Stimulated activated CD8-positive, alpha-beta memory T cell treated with anti-CD3 and anti-CD28 coated beads, Interleukin-7, amount 100 ng/mL, for 1 hour (primary cell): ENCODE measurements at places on chromosomes 7 and 10.

DNA sequence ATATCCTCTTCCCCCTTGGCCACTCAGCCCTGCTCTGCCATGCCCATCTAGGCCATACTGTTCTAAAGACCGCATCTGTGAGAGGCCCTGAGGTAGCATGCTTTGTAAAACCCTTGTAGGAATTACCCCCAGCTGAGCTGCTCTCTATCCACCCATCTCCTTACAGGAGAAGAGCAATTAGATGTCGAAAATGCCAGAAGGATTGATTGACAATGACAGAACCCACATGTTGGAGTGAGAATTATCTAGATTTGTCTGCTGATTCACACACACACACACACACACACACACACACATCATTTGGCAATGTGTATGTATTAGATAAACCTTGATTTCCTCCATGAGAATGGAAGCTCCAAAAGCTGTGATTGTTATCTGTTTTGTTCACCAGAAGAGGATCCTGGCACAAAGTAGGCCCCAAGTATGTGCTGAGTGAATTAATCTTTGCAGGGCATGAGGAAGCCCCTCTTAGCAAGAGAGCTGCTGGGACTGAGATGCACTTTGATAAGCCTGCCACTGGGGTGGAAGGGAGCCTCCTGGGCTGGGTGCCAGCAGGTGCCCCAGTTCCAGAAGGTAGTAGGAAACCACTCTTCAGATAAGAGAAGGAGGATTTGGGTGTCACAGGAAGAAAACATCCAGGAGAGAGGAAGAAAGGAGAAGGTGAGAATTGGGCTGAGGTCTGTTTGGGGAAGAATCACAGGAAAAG is 187.5 kb upstream of the ADO start:
- no peak for DNase-seq

DNA sequence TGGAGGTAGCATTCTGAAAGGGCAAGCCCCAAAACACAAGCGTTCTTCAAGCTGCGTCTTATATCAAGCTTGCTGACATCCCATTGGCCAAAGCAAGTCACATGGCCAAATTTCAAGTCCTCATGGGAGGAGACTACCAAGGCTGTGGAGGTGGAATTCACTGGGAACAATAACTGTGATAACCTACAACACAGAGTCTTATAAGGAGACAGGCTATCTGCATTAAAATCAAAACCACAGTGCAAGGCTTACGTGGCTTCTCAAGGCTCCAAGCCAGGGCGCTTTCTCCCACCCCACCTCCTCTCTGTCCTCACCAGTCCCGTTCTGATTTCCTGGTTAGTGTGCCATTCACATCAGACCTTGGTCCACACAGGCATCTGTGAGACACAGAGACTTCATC is 39.4 kb downstream of the ADRB1 start:
- DNase-seq, result no peak

DNA sequence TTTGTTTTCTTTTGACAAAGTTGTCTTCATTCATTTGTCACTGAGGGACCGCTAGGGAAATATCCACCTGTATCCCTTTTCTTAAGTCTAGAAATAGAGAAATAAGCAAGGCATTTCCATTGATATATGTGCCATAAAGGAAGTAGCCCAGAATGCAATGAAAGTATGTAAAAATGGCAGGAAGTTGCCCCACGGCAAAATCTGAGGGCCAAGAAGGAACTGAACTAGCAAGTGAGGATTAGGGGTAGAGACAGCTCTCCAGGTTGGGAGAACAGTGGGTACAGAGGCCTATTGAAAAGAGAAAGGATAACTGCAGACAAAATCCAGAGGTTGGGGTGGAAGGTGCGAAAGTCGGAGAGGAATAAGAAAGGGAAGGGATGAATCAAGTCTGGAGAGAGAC is 56.6 kb upstream of the TOMM7 start:
- DNase-seq, result no peak

- no peak for DNase-seq
These were observed 8.9 kb downstream of the GFRA1 start for GRCh38 chr10:116263870-116264655.

- no peak for DNase-seq
These were observed 56.1 kb upstream of the ADO start for GRCh38 chr10:62748386-62748785.

DNA sequence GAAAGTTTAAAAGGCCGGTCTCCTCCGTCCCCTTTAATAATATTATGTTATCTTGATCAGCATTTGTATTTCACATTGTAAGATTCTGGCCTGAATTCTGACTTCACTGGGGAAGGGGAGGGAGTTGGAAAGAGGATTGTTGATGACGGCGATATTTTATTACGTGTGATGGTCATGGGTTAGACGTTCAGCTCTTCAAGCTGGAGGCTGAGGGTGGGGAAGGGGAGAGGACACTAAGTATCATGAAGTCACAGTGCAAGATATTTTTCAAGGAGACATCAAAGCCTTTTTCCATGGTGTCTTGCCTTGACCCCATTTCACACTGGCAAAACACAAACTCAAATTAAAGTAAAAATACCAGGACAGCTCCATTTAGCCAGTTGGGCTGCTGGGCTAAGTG is 126.7 kb downstream of the WDR11 start:
- no peak for DNase-seq

DNA sequence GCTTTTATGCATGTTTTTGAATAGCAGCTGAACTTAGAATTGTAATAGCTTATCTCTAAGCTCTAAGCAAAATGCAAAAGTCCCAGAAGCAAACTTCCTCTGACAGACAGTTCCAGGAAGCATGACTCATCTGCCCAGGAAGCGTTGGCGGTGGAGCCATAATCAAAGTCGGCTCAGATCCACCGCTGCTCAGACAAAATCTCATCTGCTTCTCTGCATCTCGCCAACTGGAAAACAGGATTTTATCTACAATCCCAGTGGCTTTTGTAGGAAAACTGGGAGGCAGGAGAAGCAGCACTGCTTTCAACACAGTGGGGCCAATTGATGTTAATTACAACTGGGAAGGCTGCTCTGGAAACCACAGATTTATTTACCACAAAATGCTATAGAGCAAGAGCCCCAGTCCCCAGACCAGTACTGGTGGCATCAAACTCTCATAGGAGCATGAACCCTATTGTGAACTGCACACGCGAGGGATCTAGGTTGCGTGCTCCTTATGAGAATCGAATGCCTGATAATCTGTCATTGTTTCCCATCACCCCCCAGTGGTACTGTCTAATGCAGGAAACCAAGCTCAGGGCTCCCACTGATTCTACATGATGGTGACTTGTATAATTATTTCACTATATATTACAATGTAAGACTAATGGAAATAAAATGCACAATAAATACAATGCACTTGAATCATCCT is 99.9 kb downstream of the CUBN start:
- peak; percentile 63 for DNase-seq

DNA sequence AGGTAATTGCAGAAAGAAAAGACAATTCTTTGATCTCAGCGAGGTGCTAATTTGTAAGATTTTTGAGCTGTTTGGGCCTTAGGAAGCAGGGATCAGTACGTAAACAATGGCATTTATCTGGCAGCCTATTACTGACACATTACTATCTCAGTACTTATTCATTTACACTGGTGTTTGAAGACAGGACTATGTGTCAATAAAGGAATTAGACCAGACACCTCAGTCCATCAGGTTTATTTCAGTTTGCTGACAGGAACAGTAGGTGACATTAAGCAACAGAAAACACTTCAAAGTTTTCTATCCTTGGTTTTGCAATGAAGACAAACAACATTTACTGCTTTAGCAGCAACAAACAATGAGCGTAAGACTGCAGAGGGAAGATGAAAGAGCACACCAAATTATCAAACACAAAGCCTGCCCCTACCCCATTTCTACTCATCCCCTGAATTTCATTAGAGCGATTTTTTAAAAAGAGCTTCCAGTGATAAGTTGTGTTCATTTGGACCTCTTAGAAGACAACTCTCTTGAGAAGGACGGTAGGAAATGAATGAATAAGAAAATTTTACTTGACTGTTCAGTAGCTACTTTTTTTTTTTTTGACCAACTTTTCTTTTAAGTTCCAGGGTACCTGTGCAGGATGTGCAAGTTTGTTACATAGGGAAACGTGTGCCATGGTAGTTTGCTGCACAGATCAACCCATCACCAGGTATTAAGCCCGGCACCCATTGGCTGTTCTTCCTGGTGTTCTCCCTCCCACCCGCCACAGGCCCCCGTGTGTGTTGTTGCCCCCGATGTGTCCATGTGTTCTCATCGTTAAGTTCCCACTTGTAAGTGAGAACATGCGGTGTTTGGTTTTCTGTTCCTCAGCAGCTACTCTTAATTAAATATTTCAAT is 138.8 kb downstream of the DKK1 start:
- DNase-seq, result no peak

DNA sequence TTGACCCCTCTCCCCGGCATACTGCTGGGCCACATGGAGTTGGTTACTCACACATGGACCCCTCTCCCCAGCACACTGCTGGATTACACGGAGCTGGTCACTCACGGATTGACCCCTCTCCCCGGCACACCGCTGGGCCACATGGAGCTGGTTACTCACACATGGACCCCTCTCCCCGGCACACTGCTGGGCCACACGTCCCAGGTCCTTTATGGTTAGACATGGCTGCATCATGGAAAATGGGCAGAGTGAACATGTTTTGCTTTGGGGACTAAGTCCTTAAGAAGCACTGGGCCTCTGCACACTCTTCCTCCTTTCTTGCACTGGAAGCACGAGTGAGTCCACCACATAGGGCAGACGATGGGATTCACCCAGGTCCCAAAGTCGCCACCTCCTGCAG is 102.1 kb upstream of the SHH start:
- DNase-seq, result no peak

- no peak for DNase-seq
These were observed 2.6 kb downstream of the GJD4 start for GRCh38 chr10:35607475-35608327.

DNA sequence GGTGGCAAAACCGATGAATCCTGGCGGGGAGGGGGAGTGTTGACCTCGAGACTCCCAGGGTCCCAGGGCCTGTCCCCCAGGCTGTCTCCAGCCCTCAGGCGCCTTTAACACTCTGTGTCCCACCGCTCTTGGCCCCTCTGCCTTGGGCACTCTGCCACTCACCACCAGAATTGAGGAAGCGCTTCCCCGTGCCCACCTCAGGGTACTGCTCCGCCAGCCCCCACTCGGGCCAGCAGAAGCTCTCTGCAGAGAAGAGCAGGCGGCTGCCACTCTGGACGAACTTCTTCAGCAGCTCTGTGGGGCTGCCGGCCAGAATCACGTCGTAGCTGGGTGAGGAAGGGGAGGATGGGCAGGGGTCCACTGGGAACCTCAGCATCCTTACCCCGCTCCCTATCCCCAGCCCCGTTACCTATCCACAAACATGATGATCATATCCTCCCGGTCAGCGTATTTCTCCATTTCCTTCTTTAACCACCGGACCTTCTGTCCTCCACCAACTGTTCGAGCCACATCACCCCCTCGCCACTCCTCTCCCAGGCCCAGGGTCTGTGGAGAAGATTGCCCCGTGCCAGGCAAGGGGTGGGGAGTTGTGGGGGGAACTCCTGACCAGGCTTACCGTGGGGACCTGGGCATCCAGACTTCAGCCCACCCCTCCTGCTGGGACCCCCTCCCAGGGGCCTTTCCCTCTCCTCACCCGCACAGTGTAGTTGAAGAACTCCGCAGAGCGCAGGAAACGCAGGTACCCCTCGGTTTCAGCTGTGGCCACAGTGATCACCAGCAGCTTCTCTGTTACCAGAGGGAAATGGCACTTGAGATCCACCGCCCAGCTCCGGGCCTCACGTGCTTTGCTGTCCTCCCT is 1.2 kb downstream of the PLOD3 start:
- DNase-seq, result no peak

GRCh38 chr7:107404740-107405537 is 64.9 kb upstream of the GPR22 start:
- DNase-seq, result no peak
